ENCODE measurements at places on chromosomes 7 and 10.

DNA sequence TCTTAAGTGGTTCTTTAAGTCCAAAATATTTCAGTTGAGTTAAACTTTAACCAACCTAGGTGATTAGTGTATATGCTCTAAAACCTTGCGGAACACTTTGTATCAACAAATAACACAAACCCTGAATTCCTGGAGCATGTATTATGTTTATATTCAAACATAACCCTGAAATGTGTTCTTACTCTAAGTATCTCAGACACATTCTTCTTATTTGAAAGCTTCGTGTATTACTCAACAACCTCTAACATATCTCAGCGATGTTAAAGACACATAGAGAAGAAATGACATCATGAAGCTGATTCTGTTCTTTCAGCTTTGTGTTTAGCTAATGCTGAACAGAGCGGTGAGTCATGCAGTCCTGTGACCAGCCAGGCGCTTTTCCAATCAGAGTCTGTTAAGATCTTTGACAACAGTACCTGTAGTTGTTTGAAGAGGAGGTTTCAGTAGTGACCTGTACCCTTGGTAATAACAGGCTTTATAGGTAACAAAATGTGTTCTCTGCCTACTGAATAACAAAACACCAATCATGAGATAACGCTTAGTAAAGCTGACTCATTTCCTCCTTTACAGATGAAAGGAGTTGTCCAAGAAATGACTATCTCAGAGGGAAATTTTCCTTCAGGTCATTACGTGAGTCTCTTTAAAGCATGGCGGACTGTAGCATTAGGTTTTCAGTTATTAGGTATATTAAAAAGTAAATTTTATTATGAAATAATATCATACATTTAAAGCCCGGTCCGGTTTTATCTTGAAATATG, 67.3 kb upstream of the KLF6 start:
- peak; percentile 72 for DNase-seq

DNA sequence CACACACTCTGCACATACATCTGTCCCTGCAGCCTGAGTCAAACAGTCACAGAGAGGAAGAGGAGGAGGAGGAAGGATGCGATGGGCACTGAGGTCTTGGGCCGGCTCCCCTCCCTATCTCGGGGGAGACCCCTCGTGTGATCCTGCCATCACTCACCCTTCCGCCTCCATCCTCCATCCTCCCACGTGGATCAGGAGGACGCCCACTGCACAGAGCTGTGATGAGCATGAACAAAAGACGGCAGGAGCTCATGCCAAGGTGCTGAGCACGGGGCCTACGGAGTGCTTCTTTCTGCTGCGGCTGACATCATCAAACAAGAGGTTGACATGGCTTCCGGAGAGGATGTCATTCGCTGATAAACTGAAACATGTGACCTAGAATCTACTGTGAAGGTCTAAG, 68.0 kb downstream of the DIP2C start:
- no peak for DNase-seq

GRCh38 chr7:21317966-21318915, 109.6 kb upstream of the SP4 start:
- DNase-seq, result no peak

GRCh38 chr7:15554744-15555143, 7.1 kb downstream of the AGMO start:
- no peak for DNase-seq

DNA sequence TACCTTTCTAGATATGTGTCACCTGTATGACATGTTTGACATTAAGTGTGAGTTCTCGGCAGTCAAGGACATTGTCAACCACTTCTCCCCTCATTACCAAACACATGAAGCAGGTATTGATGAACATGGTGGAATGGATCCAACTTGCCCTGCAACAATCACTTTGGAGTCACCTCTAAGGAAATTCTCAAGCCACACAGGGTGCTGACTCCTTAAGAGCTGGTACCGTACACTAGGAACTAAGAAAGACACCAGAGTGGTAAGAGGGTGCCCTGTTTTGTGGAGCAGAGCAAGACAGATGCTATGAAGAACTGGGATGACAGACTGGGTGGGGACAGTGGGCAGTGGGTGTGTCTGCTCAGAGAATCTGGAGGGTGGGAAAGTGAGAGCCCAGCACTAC, 17.4 kb upstream of the SORBS1 start:
- no peak for DNase-seq

DNA sequence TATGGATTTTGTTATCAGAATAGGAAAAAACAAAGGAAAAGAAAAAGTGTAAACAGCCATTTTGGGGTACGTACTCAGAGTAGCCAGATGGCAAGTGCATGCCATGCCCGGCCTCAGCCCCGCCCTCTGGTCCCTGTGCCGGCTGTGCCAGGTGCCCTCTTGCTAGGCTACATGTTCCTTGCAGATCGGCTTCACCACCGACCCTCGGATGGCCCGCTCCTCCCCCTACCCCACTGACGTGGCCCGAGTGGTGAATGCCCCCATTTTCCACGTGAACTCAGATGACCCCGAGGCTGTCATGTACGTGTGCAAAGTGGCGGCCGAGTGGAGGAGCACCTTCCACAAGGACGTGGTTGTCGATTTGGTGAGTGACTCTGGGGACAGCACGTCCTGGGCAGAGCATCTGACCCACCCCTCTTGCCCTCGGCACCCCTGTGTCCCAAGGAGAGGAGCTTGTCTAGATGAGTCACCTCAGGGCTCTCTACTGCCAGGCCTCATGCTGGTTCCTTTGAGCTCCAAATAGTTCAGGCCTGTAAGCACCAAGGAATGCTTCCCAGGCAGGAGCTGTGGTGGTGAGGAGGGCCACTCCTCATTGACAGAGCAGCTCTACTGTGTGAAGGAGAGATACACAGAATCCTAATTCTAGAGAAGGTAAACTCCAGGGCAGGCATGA, 54.9 kb upstream of the ZMIZ2 start:
- no peak for DNase-seq

DNA sequence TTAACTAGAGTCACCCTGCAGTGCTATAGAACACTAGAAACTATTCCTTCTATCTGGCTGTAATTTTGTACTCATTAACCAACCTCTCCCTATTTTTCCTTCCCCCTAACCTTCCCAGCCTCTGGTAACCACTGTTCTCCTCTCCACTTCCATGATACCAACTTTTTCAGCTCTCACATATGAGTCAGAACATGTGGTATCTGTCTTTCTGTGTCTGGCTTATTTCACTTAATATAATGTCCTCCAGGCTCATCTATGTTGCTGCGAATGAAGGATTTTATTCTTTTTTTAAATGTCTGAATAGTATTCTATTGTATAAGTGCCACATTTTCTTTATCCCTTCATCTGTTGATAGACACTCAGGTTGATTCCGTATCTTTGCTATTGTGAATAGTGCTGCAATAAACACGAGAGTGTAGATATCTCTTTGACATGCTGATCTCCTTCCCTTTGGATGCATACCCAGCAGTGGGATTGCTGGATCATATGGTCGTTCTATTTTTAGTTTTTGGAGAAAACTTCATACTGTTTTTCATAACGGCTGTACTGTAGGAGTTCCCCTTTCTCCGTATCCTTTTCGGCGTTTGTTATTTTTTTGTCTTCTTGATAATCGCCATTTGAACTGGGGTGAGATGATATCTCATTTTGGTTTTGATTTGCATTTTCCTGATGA, 101.4 kb downstream of the FAM107B start:
- no peak for DNase-seq

DNA sequence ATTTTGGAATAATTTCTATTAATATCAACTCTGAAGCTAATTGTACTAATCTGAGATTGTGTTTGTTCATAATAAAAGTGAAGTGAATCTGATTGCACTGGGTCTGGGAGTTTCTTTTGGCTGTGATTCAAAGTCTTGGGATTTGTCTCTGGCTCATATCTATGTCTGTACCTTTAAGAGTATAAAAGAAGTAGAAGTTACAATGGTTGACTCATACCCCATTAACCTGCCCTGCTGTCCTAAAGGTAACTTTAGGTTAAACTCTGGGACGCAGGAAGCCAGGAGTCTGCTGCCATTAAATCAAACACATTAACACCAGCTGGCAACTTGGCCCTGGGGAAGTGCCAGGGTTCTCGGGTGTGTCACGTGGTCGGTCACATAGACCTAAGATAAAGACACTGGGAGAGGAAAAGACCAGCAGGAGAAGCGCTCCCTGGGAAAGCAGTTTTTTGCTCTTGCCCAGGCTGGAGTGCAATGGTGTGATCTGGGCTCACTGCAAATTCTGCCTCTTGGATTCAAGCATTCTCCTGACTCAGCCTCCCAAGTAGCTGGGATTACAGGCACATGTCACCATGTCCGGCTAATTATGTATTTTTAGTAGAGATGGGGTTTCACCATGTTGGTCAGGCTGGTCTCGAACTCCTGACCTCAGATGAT, 17.8 kb downstream of the SCD start:
- DNase-seq, result no peak

DNA sequence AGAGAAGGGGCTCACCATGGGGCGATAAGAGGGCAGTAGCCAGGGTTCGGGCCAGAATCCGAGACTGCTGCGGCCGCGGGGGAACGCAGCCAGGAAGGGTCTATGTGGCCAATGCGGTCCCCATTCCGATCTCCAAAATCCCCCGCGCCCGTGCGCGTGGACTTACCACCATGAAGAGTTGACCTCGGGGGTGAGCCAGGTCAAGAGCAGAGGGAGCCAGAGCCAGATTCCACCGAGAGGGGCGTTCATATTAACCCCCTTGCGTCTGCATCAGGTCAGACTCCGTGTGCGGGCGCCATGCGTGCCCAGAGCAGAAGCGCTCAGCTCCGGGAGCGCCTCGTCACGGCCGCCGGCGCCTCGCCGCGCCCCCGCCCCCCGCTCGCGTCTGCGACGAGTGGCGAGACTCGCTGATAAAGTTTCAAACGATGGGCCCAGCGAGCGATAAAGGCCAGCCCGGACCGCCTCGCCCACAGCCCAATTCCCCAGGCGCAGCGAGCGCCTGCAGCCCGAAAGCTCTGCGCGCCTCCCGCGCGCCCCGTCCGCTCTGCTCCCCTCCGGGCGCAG, at the start of gene WNT2:
WNT2 (minus strand) TSS at position 318 of the 564 bp plus-strand sequence; CDS start at position 249, 69 bp downstream.
- DNase-seq, result no peak

DNA sequence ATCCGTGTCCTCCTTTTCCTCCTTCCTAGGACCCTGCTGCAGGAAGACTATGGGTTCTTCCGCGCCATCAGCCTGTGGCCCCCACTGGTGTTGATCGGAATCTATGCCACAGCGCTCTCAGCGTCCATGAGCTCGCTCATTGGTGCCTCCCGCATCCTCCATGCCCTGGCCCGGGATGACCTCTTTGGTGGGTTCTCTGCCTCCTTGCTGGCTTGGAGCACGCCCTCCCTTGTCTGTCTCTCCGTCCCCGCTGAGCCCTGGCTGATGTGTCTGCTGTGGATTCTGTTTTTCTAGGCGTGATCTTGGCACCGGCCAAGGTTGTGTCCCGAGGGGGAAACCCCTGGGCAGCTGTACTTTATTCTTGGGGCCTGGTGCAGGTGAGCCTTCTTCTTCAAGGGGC, 7.3 kb upstream of the TRIP6 start:
- no peak for DNase-seq

DNA sequence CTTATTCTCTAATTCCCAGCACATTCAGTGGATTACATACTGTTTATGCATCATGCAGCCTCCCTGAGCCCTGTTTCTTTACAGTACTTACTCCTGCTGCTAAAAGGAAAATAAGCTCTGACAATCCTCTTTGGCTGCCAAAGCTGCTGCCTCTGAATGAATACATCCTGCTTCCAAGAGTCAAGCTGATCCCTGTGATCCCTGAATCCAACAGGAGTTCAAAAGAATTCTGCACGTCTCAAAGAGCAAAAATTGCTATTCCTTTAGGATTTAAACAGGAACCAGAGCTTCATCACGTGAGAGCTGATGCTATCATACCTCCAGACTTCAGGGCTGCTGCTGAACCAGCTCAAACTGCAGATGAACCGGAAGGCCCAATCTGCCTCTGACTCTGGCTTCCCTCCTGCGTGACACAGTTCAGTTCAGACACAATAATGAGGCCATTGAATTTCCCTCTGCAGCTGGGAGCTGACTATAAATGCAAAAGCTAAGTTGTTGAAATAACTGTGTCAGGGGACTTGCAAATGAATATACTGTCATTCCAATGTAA, 851.0 kb upstream of the PHF14 start:
- DNase-seq, result no peak

DNA sequence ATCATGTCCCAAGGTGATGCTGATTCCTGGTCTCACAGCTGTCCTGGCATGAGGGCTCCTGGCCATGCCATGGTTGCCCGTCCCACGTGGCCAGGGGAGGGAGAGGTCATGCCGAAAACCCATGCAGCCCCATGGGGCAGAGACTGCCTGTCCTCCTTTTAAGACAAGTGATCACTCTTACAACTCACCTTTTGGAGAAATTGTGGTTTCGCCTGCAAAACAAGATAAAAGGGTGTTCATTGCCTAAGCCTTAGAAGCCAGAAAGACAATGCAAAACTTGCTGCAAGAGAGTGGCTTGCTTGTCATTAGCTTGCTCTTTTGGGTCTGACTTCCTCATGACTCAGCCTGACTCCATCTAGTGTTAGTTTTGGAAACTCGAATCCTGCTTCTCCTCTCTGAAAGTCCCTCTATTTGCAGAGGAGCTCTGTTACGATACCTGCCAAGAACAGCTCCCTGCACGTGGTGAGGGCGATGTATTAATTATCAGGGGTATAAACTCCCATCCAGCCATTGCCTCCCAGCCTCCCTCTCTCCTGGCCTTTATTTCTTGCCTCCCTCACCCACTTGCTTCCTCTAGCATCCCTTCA, 26.7 kb downstream of the TMEM273 start:
- DNase-seq, result no peak

DNA sequence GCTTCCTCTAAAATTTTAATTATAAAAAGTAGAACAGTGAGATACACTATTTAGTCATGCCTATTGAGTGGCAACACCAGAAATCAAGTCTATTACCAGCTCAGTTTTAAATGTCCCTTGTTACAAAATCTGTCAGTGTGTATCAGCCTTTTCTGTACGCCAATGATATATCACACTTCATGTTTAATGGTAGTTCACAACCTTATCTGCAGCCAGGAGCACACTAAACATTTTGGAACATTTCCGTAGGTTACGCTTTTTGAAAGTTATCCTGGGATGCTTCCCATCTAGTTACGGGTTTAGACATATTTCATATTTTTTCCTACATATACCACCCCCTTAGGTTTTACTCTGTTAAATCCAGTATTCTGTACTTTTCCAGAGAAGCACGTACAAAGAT, 5.4 kb downstream of the HNRNPA2B1 start:
- DNase-seq, result no peak

DNA sequence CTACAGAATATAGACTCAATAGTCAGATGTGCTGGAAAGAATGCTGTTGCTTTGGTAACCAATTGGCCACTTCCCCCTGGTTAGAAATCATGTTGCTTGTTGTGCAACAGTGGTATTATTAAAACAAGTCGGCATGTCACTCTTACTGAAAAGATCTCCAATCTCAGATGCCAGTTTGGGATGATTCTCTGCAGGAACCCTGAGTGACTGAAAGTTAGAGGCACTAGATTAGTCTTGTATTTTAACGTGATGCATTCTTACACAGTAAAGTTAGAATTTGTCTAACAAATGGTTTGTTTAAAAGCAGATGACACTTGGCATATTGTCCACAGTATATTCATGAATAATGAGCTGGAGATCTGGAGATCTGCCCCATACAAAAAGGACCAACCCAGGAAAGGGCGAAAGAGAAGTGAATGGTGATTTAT, 287.6 kb downstream of the TWIST1 start:
- no peak for DNase-seq

- DNase-seq, result no peak
Observed at GRCh38 chr7:83456413-83456812, 192.5 kb downstream of the SEMA3E start.
